Ovary (tissue), 10 donors: ENCODE measurements at places on chromosomes 4 and X. TPM values are rescaled to one million over a fixed set of nuclear protein-coding genes. Genes with fewer than 3 reads are reported as not detected.

DNA sequence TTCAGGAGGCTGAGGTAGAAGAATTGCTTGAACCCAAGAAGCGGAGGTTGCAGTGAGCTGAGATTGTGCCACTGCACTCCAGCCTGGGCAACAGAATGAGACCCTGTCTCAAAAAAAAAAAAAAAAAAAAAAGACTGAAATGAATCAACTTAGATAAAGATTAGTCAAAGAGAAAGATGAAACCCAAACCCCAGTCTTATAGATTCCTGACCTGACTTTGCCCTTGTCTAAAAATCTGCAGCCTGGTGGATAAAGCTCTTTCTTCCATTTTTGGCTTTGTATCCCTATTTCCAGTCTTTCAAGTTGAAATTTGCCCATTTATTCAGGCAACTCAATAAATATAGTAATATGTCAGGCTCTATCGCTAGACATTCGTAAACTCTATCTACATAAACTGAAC is 39.3 kb upstream of the SPINK2 start:
- DNase-seq, result no peak

- no peak for DNase-seq
These were observed 69.9 kb downstream of the SEL1L3 start for GRCh38 chr4:25792876-25793275.

DNA sequence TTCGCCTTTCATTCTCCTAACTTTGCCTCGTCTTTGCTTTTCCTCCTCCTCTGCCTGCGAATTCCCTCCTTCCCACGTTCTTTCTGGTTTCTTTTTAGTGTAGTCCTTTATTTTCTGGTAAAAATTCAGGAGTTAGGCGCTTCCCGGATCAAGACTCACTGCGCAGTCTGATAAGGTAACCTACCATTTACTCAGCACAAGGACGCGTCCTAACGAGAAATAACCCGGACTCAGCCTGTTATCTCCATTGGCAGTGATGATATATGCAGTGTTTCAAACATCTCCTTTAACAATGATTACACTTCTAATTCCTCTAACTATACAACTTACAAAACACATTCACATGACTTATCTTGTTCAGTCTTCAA is 357 bp upstream of the ETNPPL start:
- no peak for DNase-seq

- no peak for DNase-seq
These were observed 32.8 kb downstream of the GATB start for GRCh38 chr4:151728006-151728405.

GRCh38 chr4:138308356-138308755 is 66.2 kb upstream of the SLC7A11 start:
- no peak for DNase-seq

- no peak for DNase-seq
These were observed 250.5 kb downstream of the TLL1 start for GRCh38 chr4:166123546-166123945.

DNA sequence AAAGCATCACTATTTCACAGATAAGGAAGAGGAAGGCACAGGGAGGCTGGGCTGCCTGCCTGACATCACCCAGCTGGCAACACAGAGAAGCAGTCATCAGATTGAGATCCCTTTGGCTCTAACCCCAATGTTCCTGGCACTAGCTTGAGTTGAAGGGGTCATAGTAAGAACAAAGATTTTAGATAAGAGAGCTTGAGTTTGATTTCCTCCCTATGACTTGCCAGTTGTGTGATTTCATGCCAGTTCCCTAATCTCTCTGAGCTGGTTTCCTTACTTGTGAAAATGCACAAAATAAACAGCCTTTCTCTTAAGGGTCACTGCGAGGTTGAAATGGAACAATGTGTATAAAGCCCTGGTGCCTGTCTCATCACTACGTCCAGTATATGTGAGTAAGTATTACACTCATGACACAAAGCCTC is 475.4 kb upstream of the HS3ST1 start:
- DNase-seq, result peak; percentile 76

GRCh38 chr4:13348216-13348615 is 135.9 kb downstream of the RAB28 start:
- no peak for DNase-seq

- no peak for DNase-seq
These were observed 26.1 kb upstream of the EPHA5 start for GRCh38 chr4:65696436-65696835.

DNA sequence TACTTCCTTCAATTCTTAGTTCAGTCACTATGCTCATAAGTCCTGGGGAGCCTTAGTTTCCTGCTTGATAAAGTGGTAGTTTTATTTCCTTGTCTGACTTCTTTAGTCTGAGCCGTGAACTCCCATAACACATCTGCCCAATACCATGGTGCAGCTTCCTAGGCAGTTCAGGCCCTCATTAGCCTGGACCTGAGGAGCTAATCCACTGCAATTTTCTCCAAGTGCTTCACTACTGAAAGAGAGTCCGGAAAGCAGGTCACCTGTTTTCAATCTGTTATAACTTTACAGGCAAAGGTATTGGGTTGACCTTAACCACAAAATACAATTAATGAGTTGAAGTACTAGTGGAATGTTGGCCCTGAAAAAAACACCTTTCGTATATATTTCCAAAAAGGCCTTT is 245.4 kb upstream of the BOD1L1 start:
- no peak for DNase-seq

GRCh38 chr4:40152637-40153036 is 44.2 kb upstream of the RHOH start:
- no peak for DNase-seq

- no peak for DNase-seq
These were observed 122.5 kb downstream of the UCHL1 start for GRCh38 chr4:41379230-41379629.

DNA sequence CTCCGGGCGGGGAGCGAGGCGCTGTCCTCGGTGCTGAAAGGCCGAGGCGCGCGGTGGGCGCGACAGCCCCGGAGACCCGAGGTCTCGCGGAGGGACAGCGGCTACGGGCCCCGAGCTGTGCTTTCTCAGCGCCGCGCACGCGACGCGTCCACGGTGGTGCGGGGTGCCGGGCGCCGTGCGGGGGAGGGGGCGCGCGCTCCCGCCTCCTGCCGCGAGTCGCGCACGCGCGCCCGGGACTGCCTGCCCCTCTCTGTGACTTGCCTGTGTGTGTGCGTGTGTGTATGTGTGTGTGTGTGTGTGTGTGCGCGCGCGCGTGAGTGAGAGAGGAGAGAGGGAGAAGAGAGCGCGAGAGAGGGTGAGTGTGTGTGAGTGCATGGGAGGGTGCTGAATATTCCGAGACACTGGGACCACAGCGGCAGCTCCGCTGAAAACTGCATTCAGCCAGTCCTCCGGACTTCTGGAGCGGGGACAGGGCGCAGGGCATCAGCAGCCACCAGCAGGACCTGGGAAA is at the start of gene GRIA2:
Gene GRIA2 (plus strand): TSS at position 358 of the 511 bp plus-strand sequence. CDS start 315 bp downstream, outside the sequence.
- DNase-seq, result peak; percentile 53

DNA sequence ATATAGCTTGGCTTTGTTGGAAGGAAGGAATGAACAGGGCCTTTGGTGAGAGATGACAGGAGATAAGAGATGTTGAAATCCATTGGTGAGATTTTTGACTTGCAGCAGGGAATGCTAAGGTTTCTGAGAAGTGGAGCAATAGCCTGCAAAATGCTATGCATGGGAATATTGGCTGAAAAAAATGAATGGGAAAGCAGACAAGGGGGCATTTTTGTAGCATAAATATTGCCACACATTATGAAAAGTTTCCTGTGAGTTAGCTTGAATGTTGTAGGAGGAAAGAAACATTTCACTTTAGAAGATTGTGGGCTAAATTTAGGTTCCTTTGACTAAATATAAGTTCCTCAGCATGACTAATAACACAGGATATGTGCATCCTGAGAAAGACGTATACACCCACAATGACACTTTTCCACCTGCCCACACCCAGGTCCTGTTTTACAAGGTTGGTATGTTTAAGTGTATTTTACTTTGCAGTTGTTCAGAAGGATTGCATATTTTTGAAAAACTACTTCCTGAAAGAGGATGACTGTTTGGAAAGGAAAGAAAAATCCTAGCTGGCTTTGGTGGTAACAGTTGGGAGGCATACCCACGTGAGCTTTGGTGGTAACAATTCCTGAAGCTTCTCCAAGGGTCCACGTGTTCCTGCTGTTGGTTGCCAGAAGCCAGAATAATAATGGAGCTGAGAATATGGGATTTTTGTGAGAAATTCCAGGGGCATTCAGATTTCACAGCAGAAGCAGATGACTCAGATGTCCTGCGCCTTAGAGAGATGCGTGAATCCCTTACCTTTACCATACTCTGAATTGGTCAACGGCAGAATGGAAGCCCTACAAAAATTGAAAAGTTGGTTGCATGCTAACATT is 28.5 kb downstream of the PHEX start:
- DNase-seq, result no peak

BEND4 gene
- total RNA-seq, result 0.65 TPM

CSAG2 gene
- not detected for total RNA-seq

GAGE13 gene
- not detected for total RNA-seq

SORCS2 gene
- total RNA-seq, result 2.4 TPM

ANXA10 gene
- total RNA-seq, result not detected

ZNF41 gene
- 8.2 TPM for total RNA-seq

CENPE gene
- 1.8 TPM for total RNA-seq

NWD2 gene
- total RNA-seq, result not detected

PNMA6E gene
- 2.5 TPM for total RNA-seq

STPG2 gene
- total RNA-seq, result 0.95 TPM

GC gene
- total RNA-seq, result not detected

MAGED2 gene
- total RNA-seq, result 269 TPM

GPR34 gene
- 5.5 TPM for total RNA-seq

EGF gene
- not detected for total RNA-seq

LARP1B gene
- 15.5 TPM for total RNA-seq
